Lower lobe of right lung (tissue), 2 donors: ENCODE measurements at places on chromosomes 6 and 20. TPM values are rescaled to one million over a fixed set of nuclear protein-coding genes. Genes with fewer than 3 reads are reported as not detected.
A peak's percentile ranks its signal among the peaks of the same experiment; 100 is the strongest.

DNA sequence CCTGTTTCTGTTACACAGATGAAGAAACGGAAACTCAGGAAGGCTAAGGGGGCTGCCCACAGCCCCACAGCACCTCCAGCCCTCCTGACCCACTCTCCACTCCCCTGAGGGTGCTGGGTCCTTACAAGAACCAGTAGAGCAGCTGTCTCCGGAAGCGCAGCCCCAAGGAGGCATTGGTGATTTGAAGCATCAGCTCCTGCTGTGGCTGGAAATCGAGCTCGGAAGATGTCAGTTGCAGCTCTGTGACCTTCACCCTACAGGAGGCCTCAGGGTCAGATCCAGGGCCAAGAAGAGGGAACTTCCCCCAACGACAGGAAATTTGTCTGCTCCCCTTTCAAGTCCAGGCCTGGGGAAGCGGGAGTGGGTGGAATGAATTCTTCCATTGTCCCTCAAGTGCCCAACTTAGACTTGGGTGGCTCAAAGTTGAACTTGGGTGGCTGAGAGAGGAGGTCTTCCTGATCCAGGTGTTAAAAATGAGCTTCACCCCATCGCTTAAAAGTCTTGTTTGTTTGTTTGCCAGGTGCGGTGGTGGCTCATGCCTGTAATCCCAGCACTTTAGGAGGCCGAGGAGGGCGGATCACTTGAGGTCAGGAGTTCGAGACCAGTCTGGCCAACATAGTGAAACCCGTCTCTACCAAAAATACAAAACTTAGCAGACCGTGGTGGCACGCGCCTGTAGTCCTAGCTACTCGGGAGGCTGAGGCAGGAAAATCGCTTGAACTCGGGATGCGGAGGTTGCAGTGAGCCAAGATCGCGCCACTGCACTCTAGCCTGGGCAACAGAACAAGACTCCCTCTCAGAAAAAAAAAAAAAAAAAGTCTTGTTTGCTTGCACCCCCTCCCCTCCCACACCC lies 1.9 kb downstream of the PLTP start:
- DNase-seq: no peak

- no peak for DNase-seq
Measured at GRCh38 chr6:90894285-90895130, 307.6 kb upstream of the MAP3K7 start.

HLA-DRB1 gene
- total RNA-seq: 480 TPM

- DNase-seq: no peak
Measured at GRCh38 chr20:19376451-19377229, 164.2 kb downstream of the SLC24A3 start.

RBCK1 gene
- 95.7 TPM for total RNA-seq

DNA sequence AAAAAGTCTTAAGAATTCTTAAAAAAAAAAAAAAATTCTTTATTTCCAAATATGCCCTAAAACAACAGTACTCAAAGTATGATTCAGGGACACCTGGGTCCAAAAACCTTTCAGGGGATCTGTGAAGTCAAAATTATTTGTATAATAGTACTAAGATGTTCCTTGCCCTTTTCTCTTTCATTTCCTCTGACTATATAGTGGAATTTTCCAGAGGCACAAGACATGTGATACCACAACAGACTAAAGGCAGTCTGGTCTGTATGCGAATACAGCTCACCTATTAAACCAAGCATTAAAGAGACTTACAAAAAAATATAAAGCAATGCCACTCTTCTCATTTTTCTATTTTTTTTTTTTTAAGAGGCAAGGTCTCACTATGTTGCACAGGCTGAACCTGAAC lies 15.4 kb downstream of the NOL7 start:
- no peak for DNase-seq

GRCh38 chr6:2213086-2213485 lies 32.3 kb downstream of the GMDS start:
- DNase-seq: no peak

GRCh38 chr20:53895385-53895755 lies 175.0 kb downstream of the BCAS1 start:
- DNase-seq: no peak

- peak; percentile 86 for DNase-seq
Measured at GRCh38 chr6:159044899-159045727, at the start of gene TAGAP. TSS of gene TAGAP (minus strand) at chr6:159044991. CDS start at chr6:159044146, 845 bp downstream.

PSORS1C2 gene
- not detected for total RNA-seq

GRCh38 chr6:166341977-166342348 lies 382 bp downstream of the SFT2D1 start:
- peak; percentile 45 for DNase-seq
